Hair follicular keratinocyte (primary cell): ENCODE measurements at places on chromosomes 5 and 9. TPM values are rescaled to one million over a fixed set of nuclear protein-coding genes. Genes with fewer than 3 reads are reported as not detected.

The PCDHA13 gene
- total RNA-seq: not detected in 2 replicates

The RNF183 gene
- total RNA-seq: not detected in 2 replicates

The AQP3 gene
- total RNA-seq: 23.4 and 30.4 TPM in 2 replicates

The POLK gene
- 7.7 and 12.8 TPM in 2 replicates for total RNA-seq

The SURF2 gene
- total RNA-seq: 37.2 and 46.6 TPM in 2 replicates

The KCNMB1 gene
- total RNA-seq: not detected in 2 replicates

The IFNB1 gene
- not detected in 2 replicates for total RNA-seq

The SEMA6A gene
- total RNA-seq: 0.11 and 0.39 TPM in 2 replicates

The RASEF gene
- 0.19 and 0.55 TPM in 2 replicates for total RNA-seq
